IPS DF 19.7 (cell line): ENCODE measurements at places on chromosomes 3 and 15.

DNA sequence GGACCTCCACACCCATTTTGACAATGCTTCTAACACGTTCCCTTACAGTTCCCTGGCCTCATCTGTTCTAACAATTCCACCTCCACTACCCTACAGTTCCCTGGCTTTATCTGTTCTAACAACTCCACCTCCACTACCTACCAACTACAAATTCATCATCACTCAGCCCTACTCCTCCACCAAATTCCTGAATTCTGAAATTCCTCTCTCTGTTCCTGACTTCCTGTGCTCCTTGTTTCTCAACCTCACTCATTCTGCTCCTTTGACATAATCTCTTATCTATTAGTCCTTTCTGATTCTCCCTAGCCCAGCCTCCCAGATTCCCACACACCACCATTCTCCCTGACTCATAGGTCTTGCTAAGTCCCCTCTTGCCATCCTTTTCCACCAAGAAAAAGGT is 22.5 kb downstream of the UPK1B start:
- no peak for DNase-seq

DNA sequence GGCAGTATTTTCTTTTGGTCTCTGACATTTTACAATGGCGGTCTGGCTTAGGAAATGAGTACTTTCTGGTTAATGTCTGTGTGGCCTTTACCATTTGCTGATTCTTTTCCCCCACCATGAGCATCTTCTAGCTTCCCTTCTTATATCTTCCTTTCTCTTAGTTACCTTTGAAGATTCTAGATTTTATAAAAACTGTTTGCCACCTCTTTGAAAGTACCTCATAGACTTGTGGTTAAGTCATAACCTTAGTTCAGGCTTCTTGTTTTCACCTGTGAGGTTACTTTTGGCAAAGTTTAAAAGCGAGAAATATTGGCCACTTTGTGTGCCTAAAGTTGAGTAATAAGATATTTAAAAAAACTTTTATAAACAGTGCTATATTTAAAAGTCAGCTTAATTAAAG is 147.4 kb downstream of the FMN1 start:
- no peak for DNase-seq

DNA sequence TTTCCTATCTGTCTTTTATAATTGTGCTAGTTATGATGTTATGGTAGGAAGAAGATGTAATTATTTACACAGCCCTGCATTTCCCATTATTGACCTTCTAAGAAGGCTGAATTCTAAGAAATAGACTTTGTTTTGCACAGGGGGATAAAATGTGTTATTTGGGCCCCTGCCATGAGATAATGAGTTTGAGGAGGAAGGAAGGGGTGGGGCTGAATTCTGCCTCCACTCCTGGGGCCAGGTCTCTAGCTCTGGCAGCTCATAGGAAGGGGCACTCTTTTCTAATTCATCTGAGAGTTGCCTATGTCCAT is 69.2 kb upstream of the GOLGA8B start:
- no peak for DNase-seq

GRCh38 chr3:185341616-185342458 is 21.1 kb upstream of the MAP3K13 start:
- no peak for DNase-seq

- peak; percentile 97 for DNase-seq
Observed at GRCh38 chr15:93477188-93477587, 388.2 kb upstream of the RGMA start.

GRCh38 chr15:85748729-85749128 is 46.0 kb downstream of the KLHL25 start:
- DNase-seq = no peak

- no peak for DNase-seq
Observed at GRCh38 chr15:28896951-28897350, 11.2 kb downstream of the APBA2 start.

- no peak for DNase-seq
Observed at GRCh38 chr3:160400030-160400701, 716 bp downstream of the SMC4 start.

DNA sequence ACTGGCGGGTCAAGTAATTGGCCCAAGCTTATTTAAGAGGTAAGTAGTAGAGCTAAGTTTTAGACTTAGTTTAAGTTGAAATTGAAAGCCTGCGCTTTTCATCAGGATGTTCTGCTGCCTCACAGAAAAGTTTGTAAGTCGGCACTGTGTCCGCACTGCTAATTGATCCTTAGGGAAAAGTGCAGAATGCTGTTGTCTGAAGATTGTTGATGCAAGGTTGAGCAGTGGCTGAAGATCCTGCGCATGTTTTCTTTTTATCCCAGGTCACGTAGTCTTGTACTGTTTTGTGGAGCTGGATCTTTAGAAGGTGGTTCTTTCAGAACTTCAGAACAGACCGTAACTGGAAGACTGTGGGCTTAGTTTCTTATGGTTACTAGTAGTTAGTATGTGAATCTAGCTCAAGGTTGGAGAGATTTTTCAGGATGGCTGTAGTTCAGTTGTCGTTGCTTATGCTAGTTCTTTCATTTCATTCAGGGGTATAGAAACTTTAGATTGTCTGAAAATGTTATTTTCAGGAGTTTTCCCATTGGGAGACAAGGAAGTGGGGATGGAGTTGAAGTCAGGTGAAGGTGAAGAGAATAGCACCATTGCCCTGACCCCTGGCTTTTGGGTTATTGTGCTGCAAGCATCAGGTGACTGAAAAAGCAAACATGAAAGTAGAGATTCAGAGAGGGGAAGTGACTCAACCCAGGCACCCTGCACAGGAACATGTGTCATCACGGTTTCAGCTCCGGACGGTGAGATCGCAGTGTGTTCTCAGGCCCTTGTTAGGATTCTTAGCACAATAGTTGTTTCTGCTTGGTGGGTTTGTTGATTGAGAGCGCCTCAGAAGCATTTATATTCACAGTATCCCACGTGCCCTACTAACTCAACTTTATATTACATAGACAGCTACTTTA is 32.8 kb downstream of the AKAP13 start:
- peak; percentile 9 for DNase-seq

DNA sequence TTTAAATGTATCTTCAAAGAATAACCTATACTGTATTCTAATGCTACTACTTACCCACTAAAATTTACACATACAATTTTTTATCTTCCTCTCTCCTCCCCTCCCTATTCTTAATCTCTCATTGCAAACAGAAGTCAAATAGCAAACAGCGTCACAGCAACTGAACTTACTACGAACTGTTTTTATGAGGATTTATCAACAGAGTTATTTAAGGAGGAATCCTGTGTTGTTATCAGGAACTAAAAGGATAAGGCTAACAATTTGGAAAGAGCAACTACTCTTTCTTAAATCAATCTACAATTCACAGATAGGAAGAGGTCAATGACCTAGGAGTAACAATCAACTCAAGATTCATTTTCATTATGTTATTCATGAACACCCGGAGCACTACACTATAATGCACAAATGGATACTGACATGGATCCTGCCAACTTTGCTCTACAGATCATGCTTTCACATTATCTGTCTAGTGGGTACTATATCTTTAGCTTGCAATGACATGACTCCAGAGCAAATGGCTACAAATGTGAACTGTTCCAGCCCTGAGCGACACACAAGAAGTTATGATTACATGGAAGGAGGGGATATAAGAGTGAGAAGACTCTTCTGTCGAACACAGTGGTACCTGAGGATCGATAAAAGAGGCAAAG is 984 bp downstream of the FGF7 start:
- no peak for DNase-seq

DNA sequence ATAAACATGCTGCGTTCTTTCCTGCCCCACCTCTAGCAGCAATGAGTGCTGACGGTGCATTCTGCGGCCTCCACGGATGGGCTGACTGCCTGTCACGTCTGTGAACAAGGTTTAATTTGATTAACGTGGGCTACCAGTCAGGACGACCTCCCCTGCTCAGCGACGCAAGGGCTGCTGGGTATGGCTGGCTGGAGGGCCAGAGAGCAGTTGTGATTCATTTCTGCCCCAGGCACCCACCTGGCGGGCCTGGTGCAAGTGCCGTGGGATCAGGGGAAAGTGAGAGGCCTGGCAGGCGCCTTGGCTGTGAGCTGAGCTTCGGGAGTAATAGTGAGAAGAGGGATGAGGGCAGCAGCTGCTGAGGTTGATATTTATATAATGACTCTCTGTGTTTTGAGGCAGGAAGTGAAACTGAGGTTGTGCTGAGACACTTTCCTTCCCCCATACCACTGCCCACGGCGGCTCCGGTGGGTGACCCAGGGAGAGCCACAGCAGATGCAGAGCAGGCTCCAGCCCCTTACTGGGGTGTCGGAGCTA is 190.4 kb upstream of the BCL6 start:
- no peak for DNase-seq

DNA sequence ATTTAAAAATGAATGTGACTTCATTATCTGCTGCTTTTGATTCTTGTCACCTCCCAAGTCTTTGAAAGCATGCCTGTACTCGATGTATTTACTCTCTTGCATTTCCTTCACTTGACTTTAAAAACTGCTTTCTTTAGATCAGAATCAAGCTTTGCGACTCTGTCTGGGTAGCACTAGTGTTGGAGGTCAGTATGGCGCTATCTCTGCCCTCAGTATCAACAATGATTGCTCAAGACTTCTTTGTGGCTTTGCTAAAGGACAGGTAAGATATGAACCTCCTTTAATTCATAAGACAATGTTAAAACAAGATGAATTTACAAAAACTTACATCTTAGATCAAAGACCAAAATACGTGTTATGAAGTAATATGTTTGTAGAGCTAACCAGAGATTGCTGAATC is 37.0 kb downstream of the VPS8 start:
- DNase-seq = no peak

DNA sequence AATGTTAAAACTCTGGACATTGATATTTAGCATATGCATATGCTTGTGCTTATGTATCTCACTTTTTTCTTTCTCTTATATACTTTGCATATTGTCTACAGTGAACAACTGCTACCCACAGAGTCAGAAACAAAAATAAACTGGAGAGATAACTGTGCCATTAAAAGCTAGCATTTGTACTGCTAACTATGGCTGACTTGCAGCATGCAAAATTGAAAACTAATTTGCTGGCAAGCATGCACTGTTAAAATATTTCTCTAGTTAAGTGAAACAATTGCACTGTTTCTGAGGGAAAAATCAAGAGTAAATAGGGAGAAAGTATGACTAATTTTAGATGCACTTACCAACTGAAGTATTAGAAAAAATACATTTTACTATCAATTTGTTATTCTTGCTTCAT is 177.8 kb downstream of the CBLB start:
- DNase-seq = no peak

- DNase-seq = no peak
Observed at GRCh38 chr15:74954515-74954914, 2.1 kb downstream of the RPP25 start.

DNA sequence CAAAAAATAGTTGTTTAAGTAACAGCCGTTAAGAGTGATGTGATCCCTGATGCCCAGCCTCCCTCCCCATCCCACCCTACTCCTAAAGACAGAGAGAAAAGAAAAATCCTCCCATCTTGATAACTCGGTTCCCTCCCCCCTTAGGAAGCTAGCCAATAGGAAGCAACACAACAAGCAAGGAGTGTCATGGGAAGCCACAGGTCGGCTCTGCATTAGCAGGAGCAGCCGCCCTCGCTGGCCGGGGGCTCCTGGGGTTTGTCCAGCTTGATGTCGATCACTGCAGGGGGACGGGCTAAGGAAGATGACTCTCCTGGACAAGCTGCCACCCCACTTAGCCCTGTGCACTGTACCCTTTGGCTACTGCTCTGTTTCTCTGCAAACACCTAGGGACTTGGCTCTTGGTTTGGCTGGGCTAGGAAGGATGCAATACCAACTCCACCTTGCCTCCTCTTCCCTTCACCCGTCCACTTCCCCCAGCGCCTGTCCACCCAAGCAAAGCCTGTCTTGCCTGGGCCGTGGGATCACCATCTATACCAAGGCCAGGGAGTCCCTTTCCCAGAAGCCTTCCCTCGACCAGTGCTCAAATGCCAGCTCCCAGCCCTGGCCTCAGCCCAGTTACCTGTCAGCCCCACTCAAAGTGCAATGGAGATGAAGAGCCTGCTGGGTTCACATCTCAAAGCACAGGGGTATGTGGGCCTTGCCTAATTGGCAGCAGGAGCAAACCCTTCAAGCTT is 23.1 kb downstream of the SRPRB start:
- peak; percentile 28 for DNase-seq

DNA sequence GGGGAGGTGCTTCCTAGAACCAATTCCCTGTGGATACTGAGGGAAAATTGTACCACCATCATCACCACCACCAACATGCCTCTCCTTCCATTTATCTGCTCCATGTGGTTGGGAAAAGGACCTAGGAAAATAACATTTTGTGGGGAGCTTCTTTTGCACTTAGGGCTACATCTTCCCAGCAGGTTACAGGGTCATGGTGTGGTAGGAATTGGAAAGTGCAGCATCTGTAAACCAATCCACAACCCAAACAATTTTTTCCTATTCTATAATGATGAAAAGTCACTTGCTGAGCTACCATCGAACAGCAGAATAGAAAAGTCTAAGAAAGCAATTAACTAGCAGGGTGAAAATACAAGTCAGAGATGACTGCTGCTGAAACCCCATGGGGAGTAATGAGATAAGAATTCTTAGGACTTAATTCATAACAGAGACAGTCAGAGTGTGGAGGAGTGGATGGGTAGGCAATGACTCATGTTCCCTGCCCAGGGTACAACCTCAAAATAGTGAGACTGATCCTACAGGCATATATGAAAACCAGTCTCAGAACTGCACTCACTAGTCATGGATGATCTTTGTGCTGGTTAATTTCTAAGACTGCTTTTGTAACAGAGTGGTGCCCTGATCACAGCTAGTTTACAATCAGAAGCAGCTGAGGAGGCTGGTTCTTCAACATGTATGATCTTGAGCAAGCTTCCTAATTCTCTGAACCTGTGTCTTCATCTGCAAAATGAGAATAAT is 38.1 kb upstream of the LEKR1 start:
- no peak for DNase-seq

- DNase-seq = no peak
Observed at GRCh38 chr3:156418428-156418827, 136.5 kb downstream of the SSR3 start.

- no peak for DNase-seq
Observed at GRCh38 chr3:32240159-32240545, 1.7 kb downstream of the CMTM8 start.

GRCh38 chr3:159807137-159808040 is 181.2 kb upstream of the IL12A start:
- DNase-seq = no peak

- DNase-seq = no peak
Observed at GRCh38 chr15:79593119-79593869, 161.2 kb downstream of the MINAR1 start.

DNA sequence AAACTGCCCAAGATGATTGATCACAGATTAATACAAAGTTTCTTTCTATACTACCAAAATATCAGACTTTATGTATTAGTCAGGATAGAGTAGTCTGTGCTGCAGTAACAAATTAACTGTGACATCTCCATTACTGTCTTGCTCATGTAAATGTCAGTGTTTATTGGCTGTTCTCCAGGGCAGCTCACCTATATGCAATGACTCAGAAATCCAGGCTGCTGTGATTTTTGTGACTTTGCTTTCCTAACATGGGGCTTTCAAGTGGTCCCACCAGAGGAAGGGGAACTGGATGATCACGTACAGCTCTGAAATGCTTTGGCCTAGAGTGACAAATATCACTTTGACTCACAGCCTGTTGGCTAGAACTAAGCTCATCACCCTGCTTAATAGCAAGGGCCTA is 12.9 kb downstream of the PLS1 start:
- DNase-seq = no peak

- DNase-seq = no peak
Observed at GRCh38 chr15:69253156-69253555, 45.6 kb upstream of the PAQR5 start.

GRCh38 chr15:88619796-88620195 is 1.3 kb upstream of the AEN start:
- no peak for DNase-seq
